ENCODE measurements at places on chromosomes 4 and X.

DNA sequence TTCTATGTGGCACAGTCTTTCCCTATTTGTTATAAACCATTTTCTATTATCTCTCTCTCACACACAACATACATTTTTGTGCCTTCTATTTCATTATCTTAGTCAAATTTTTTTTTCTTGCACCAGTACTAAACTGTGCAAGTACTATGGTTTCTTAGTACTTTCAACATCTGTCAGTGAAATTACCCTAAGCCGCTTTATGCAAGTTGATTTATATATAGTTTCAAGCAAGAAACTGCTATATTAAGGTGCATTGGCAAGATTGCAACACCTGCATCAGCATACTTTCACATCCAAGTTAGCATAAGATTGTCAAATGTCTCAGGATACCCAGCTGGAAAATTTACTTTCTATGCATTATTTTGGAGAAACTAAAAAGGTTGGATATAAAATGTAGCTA lies 180.2 kb upstream of the FSTL5 start:
- DNase-seq = no peak

DNA sequence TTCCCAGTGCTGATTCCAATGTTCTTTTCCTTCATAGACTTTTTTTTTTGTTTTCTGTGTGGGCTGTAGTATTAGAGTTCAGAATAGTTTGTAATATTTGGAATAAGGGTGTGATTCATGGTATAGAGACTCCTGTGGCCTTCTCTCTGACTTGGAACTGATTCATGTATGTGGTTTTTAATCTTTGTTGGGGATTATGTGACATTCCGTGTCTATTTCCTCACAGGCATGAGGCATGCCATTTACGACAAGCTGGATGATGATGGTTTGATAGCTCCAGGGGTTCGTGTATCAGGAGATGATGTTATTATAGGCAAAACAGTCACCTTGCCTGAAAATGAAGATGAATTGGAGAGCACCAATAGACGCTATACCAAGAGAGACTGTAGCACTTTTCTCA lies 44.4 kb downstream of the POLR2B start:
- no peak for DNase-seq

DNA sequence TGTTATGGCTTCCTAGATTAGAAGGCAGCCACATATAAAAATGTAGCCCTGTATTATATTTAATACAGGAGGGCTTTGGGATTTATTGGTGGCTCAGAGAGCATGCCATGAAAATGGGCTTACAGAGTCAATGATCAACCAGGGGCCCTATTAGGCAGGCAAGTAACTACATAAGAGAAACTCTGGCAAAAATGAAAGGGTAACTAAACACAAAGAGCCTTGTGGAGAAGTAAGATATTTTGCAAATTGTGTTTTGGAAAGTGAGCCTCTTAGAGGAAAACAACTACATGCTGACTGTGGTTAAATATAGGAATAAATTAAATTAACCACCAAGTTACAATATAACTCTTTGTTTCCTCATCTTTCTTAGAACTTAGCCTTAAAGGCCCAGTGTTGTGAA lies 5.5 kb downstream of the SAT1 start:
- DNase-seq = no peak

DNA sequence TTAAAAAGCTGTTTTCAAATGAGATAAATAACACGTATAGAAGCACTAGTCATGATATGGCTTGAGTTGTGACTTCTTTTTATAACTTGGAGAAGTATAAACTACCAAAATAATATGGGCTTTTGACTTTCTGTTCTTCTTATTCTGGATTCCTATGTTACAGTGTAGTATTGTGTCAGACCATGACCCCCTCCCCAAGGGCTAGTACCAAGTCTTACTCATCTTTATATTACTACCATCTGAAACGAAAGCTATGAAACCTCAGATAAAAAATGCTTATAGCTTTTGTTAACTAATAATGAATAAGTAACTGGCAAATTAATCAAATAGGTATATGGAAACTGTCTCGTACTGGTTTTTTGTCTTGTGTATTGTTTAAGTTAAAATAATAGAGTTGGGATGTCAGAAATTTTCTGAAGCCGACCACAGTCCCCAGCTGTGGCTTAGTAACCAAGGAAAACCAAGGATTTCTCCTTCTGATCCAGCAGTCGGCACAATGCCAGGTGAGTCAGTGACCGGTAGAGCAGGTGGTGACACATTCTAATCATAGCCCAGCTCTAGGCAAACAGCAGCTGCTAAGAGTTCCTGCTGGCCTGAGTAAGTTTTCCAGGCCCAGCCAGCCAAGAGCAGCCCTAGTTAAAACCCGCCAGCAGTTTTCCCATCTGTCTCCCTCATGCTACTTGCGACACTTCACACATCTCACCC lies 163.3 kb upstream of the PRDX4 start:
- no peak for DNase-seq

DNA sequence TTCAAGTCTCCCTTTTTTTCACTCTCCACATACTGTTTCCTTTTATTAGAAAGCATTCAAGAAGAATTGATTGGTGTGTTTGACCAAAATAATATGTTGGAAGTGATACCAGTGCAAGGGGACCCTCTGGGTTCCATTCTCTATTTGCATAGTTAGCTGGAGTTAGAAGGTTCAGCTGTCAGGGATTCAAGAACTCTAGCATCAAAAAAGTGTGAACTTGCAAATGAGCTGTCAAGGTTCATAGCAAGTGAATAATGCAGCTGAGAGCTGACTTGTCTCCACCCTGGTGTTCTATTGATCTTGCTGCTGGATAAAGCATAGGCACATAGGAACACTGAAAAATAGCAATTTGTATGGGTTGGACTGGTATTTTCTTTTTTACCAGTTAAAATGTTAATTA lies 73.2 kb downstream of the SORBS2 start:
- no peak for DNase-seq

GRCh38 chr4:5751666-5752375 lies 40.8 kb downstream of the EVC start:
- DNase-seq = no peak

DNA sequence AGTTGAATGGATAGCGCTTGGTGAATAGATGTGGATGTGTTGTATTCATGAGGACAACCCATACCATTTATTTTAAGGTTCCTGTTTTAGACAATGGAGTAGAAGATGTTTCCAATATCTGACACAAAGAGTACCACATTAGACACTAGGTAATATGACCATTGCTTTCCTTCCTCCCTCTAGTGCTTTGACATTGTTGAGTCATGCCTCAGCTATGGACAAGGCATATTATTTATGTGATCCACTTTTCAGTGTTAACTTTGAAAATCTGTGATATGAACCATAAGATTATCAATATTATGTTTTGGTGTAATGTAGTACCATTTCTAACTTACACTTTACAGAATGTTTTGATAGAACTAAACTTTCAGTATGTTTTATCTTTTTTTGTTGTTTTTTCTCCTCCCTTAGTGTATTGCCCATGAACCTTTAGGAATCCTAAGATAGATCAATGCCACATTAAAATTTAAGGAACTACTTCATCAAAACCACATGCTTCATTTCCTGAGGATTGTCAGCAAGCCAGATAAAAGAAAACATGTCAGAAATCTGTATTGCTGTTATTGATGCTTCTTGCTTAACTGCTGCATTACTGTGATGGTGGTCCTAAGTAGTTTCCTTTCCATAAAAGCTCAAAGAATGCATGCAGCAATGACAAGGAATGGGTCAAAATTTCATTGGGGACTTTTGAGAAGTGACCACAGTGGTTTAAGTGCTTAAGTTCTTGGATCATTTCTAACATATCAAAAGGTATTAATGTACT lies 105.0 kb downstream of the PCDH7 start:
- no peak for DNase-seq

DNA sequence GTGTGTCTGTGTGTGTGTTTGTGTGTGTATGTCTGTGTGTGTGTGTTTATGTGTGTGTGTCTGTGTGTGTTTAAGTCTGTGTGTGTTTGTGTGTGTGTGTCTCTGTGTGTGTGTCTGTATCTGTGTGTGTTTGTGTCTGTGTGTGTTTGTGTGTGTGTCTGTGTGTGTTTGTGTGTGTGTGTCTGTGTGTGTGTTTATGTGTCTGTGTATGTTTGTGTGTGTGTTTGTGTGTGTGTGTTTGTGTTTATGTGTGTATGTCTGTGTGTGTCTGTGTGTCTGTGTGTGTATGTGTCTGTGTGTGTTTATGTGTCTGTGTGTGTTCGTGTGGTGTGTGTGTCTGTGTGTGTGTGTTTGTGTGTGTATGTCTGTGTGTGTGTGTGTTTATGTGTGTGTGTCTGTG lies 11.4 kb downstream of the IL9R start:
- no peak for DNase-seq

GRCh38 chrX:138723301-138723700 lies 11.8 kb upstream of the FGF13 start:
- DNase-seq = no peak

Measured in stimulated activated CD8-positive, alpha-beta memory T cell treated with anti-CD3 and anti-CD28 coated beads, Interleukin-15, amount 100 ng/mL, for 24 hours (primary cell).